ENCODE measurements at places on chromosomes 2 and 18. TPM values are rescaled to one million over a fixed set of nuclear protein-coding genes. Genes with fewer than 3 reads are reported as not detected.

- DNase-seq = no peak
These were observed 438.2 kb upstream of the MAP2 start for GRCh38 chr2:208985644-208986043.

DNA sequence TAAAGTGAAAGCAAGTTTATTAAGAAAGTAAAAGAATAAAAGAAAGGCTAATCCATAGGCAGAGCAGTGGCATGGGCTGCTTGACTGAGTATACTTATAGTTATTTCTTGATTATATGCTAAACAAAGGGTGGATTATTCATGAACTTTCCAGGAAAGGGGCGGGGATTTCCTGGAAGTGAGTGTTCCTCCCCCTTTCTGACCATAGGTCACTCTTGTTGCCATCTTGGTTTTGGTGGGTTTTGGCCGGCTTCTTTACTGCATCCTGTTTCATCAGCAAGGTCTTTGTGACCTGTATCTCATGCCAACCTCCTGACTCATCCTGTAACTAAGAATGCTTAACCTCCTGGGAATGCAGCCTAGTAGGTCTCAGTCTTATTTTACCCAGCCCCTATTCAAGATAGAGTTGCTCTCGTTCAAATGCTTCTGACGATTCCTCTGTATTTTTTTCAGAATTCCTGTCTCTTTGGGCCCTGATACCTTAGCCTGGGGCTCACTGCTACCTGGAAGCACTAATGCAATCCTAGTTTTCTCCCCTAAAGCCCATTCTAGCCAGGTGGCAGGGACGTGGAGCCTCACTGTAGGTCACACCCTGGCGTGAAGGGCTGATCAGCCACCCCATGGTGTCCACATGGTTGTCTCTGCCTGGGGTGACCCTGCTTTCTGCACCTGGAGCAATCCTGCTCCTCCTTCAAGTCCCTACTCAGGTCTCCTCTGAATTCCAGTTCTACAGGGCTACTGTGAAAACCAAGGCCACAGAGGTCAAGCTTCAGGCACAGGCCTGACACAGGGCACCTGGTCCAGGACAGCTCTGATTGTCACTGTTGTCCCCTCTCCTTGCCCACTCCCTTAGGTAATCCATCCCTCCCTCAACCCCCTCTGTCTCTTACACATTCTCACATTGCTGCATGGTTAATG is 6.0 kb upstream of the SLC35F6 start:
- no peak for DNase-seq

DNA sequence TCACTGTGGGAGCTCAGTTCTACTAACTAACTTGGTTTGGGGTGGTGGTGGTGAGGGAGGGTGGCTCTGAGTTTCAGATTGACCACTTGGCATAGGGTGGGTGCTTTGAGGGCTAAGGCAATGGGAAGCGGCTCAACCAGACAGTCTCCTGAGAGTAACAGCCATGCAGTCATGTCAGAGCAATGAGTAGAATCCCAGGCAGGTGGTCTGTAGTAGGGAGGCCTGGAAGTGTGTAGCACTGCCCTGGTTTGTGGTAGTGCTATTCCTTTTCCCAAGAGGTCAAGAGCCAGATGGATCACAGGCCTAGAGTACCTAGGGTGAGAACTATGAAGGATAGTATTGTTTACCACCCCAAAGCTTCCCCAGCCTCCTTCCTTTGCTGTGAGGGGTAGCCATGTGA is 18.7 kb upstream of the RAPH1 start:
- no peak for DNase-seq

DNA sequence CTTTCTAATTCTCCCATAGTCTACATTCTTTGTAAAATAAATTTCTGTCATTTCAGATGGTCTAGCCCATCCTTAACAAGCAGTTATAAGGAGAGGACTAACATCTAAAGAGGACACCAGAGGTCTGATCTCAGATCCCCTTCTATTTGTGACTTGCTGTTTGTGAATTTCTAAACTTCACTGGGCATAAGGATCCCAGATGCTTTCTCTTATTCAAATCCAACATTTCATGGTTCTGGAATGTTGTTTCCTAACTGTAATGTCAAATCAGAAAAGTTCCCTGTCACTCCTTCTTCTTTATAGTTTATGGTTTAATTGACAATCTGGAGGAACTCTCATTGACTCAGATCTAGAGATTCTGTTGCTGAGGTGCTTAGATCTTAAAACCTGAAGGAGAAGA is 430.2 kb downstream of the MEIS1 start:
- no peak for DNase-seq

- DNase-seq = no peak
These were observed 374.1 kb downstream of the ARHGAP15 start for GRCh38 chr2:143503280-143503679.

GRCh38 chr18:61459896-61460648 is 126.8 kb downstream of the CDH20 start:
- no peak for DNase-seq

Gene GRHL1
- 4.6 TPM for polyA plus RNA-seq

Gene SCN2A
- 0.57 TPM for polyA plus RNA-seq

Gene NBAS
- polyA plus RNA-seq = 84.2 TPM

Gene RGPD3
- 5.3 TPM for polyA plus RNA-seq

Gene SERPINB4
- 0.90 TPM for polyA plus RNA-seq

Gene SLC40A1
- polyA plus RNA-seq = 64.0 TPM
